ENCODE measurements at places on chromosomes 13 and 19.

DNA sequence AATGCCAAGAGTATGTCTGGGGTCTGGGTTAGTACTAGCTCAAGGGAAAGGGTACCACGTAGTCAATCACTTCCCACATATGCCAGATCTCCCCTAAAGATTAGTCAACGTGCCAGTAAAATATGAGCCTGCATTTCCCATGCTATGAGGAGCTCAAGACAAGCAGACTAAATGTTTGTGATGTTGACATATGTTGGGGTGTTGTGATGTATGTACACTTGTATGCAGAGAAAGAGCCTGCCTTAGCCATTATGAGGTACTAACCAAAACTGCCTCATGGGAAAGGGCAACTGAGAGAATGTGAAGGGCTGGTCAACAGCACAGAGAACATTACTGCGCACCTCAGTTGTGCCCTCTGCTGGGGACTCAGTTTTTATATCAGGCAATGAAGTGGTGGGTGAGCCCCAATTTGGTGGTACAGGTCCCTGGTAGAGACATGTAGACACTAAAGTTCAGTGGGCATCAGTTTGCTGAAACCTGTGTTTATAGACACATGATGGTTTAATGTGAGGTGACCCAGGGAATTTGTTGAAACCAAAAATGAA lies 287.0 kb downstream of the DCT start:
- peak; percentile 47 for DNase-seq

- DNase-seq, result no peak
Observed at GRCh38 chr19:1063030-1063908, 3.7 kb upstream of the ARHGAP45 start.

DNA sequence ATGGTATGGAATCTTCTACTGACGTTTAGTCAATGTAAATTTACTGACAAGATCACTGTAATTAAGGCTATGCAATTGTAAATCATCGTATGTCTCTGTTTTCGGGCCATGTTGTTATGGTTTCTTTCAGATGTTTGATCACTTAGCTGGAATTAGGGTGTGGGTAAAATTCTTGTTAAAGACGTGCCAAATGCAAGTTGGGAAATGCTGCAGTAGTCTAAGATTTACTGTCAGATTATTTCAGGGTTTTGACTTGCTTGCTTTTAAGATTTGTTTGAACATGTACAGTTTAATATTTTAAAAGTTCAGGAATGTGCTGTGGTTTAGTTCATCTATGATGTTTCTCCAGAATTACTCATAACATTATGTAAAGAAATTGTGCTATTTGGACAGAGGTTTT lies 10.8 kb downstream of the NDFIP2 start:
- no peak for DNase-seq

- DNase-seq, result no peak
Observed at GRCh38 chr13:23867027-23867491, 22.1 kb downstream of the MIPEP start.

DNA sequence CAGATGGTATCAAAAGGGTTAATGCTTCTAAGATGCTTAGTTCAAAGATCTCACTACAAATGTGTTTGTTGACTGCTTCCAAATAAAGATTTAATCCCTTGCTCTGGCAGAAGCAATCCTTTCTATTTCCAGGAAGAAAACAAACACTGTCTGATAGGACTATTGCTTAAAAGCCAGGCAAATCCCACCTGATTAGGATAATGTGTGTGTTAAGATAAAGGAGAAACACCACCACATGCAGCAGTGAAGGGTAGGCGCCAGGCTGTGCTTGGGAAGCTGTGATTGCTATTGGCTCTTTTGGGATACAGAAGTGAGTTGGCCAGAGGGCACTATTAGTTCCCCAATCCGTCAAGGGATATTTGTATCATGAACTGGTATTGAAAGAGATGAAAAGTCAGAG lies 62.8 kb upstream of the LRCH1 start:
- DNase-seq, result no peak

DNA sequence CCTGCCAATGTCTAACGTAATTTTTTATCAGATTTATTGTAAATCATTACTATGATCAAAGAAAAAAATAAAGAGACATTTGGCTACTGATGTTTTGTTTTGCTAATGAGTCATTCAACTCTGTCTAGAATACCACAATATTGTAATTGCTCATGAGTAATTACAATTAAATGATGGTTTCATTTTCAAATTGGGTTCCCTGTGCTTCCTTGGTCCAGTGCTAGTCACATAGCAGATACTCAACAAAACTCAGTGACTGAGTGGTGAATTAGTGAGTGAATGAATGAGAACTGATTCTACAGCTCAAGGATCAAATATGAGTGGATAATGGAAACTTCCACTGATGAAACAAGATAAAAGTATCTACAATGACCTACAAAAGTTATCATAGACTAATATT lies 304.7 kb downstream of the POU4F1 start:
- DNase-seq, result no peak

GRCh38 chr13:24528816-24529398 lies 16.3 kb upstream of the PARP4 start:
- DNase-seq, result no peak

DNA sequence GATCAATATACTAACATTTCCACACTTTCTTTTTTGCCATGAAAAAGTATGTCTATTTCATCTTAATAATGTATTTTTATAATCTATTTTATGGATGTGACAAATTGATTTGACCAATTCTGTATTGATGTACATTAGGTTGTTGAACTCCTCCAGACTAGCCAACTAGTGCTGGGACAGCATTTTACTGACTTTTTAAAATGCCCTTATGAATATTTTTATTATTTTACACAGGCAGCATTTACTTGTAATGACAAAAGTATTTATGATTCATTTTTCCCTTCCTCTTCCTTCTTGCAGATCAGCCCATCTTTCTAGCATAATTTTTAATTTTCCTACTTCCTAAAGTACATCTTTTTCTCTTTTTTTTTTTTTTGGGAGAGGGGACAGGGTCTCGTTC lies 918 bp upstream of the FUZ start:
- DNase-seq, result no peak

DNA sequence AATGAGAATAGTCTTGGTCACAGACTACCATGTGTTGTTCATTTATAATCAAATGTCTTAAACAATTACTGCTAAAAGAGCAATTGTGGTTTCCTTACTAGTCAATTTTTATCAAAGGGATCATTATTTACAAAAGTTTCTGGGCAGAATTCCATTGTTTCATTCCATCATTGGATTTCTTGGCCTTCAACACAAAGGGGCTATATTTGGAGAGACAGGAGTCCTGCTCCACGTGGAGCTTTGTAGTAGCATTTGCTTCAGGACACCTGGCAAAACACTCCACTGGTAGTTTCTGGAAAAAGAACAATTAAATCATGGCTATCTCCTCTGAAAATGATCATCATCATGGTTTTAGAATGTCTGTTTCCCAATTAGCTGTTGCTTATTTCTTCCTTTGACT lies 22.3 kb upstream of the STARD13 start:
- no peak for DNase-seq

DNA sequence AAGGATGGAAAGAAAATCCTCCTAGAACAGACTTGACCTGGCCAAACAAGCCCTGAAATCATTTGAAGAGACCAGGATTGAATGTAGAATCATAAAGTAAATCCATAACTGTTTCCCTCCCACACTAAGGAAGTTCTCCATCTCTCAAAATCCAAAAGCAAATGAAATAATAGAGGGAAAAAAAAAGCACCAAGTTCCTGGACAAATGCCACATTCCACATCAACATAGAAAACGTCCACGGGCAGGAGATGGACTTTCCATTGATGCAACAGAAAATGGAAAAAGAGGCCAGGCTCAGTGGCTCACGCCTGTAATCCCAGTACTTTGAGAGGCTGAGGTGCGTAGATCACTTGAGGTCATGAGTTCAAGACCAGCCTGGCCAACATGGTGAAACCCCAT lies 56.2 kb downstream of the INSR start:
- no peak for DNase-seq

GRCh38 chr13:109884462-109884861 lies 98.1 kb upstream of the IRS2 start:
- DNase-seq, result no peak

- peak; percentile 12 for DNase-seq
Observed at GRCh38 chr13:46552303-46552682, 677 bp upstream of the LRCH1 start.

DNA sequence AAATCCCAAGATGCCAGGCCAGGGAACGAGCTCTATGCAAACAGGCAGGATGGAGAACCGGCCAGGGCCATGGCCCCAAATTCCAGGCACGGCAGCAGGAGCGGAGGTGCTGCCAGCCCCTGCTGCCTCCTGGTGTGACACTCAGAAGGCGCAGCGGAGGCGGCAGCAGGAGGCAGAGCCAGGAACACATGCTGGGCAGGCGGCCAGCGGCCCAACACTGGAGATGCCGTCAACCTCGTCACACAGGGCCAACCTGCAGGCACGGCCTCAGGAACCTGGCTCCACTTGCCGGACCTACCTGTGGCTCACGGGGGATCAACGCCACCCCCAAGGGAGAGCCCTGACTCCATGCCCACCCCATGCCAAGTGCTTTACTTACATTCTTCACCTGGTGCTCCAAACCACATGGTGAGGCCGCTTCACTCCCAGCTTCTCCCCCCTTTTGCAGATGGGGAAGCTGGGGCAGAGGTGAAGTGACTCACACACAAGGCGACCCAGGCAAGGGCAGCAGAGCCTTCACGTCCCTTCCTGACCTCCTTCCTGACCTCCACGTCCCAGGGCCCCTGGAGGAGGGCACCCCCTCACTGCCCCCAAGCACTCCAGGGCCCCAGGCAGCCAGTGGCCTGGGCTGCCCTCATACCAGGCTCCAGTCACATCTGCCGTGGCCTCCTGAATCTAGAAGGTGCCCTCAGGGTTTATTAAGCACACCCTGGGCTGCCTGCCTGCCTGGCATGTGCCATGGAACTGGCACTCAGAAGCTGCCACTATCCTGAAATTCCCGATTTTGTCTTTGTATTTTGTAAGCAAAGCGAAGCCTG lies 43.5 kb downstream of the GGACT start:
- DNase-seq, result no peak

DNA sequence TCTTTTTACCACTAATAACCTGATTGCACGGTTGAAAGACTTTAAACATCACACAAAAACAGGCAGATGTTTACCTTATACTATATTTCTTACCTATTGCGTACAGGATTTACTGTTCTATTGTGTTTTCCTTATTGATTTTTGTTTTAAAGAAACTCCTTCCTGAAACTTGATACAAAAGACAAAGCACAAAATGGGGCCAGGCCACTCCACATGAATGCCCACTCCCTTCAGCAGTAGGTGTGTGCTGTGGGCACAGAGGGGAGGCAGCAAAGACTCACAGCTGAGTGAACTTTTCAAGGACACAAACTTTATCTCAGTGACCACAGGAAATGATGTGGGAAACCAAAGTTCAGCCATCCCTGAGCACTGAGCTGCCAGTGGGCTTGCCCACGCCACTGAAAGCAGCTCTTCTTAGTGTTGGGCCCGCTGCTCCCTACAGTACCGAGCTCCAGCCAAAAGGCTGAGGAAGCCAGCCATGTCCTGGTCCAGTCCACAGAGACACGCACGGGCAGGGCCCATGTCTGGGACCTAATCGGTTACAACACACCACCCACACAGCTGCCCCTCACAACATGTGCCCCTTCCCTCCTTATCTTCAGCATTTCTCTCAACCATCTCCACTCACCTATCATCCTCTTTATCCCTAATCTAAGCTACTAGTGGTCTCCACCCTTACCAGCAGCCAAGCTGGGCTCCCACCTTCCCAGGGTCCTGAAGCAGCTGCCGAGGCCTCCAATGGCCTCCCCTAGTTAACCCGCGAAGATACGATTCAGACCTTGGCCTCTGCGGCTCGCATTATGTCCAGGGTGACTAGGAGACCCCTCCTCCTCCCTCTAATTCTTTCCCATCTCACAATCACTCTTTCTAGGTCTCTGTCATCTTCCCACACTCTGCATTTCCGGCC lies 39.5 kb downstream of the ATP7B start:
- peak; percentile 69 for DNase-seq

- DNase-seq, result no peak
Observed at GRCh38 chr13:114055766-114056165, 76.7 kb downstream of the RASA3 start.

GRCh38 chr19:32345261-32346207 lies at the start of gene ZNF507:
Gene ZNF507, plus strand, starts transcription at chr19:32345610. Its CDS starts 7,221 bp downstream, at chr19:32352831.
- DNase-seq, result peak; percentile 87

- DNase-seq, result no peak
Observed at GRCh38 chr13:67742478-67742877, 512.3 kb upstream of the PCDH9 start.

GRCh38 chr19:15696654-15697194 lies 23.8 kb downstream of the CYP4F12 start:
- no peak for DNase-seq

DNA sequence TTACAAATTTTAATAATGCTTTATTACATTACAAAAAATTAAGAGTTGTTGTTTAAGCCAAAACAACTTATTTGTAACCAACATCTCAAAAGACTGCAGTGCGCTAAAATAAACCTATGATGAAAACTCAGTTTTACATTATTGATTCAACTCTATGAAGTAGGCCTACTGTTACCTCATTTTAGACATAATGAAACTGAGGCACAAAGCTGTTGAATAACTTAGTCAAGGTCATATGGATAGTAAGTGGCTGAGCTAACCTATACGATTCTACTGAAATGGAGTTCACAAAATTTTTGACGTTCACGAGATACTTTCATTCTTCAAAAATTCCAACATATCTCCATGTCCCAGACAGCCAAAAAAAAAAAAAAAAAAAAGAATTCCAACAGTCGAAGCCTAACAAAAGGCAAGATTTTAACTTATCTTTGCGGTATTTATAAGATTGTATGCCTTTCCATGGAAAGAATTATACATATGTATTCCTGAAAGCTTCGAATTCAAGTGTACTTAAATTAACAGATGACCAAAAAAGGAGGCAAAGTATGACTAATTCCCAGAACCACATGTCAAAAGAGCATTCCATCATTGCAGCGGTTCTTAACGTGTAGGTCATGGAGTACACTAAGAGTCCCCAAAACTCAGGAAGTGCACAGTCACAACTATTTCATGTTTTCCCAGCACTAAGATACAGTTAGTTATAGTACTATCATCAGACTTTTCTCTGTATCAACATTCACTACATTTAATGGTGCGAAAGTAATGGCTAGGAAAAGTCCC lies 69.4 kb downstream of the PSPC1 start:
- DNase-seq, result no peak

GRCh38 chr13:40126306-40127085 lies 471.0 kb downstream of the COG6 start:
- no peak for DNase-seq

GRCh38 chr19:35291259-35291658 lies 702 bp upstream of the MAG start:
- peak; percentile 62 for DNase-seq

- DNase-seq, result no peak
Observed at GRCh38 chr19:19406878-19407632, 1.6 kb downstream of the GATAD2A start.

GRCh38 chr13:111508902-111509509 lies 188.6 kb downstream of the TEX29 start:
- DNase-seq, result peak; percentile 80

GRCh38 chr13:90751026-90751425 lies 596.5 kb upstream of the MIR17HG start:
- DNase-seq, result no peak

GRCh38 chr13:40366119-40366518 lies 300.3 kb downstream of the FOXO1 start:
- no peak for DNase-seq

GRCh38 chr19:14786421-14786851 lies 8.1 kb upstream of the ADGRE2 start:
- no peak for DNase-seq

- DNase-seq, result no peak
Observed at GRCh38 chr13:37959284-37959683, 89.7 kb upstream of the TRPC4 start.

- DNase-seq, result peak; percentile 15
Observed at GRCh38 chr13:101755228-101755887, 302.9 kb downstream of the ITGBL1 start.
